ENCODE measurements at places on chromosomes 6 and 20.

DNA sequence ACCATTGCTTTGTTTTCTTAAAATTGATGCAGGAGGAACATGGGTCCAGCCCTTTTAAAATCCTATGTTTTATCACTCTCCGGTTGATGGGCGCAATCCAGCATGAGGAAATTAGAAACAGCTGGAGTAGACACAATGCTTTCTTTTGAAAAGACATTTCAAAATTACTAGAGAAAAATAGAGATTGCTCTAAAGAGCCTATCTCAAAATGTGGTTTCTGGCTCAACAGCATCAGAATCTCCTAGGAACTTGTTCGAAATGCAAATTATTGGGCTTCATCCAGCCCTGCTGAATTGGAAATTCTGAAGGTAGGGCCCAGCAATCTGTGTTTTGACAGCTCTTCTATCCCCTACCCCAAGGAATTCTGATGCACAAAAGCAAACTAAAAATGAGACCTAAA lies 190.8 kb upstream of the BMP2 start:
- no peak for DNase-seq

GRCh38 chr20:43385914-43386313 lies 71.8 kb upstream of the SRSF6 start:
- no peak for DNase-seq

GRCh38 chr20:3172933-3173609 lies at the start of gene LZTS3:
LZTS3 (minus strand) TSS chr20:3173549; CDS start chr20:3167163, 6,386 bp downstream.
- DNase-seq = peak; percentile 70

DNA sequence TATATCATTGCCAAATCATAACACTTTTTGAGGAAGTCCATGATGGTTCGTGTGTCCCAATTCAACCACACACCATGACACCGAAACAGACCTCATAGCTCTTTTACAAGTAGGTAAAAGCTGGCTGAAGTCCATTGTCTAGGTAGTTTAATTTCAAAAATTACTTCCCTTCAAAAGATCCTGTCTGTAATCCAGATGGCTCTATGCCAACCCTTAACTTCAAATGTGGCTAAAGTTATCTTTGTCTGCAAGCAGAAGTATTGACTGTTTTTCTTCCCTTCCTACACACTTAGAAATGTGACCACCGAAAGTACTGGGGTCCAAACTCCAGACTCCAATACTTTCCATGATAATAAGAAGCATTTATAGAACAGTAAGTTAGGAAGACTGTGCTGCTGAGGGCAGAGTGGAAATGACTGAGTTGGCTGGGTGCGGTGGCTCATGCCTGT lies 8.3 kb upstream of the TIAM2 start:
- DNase-seq = no peak

DNA sequence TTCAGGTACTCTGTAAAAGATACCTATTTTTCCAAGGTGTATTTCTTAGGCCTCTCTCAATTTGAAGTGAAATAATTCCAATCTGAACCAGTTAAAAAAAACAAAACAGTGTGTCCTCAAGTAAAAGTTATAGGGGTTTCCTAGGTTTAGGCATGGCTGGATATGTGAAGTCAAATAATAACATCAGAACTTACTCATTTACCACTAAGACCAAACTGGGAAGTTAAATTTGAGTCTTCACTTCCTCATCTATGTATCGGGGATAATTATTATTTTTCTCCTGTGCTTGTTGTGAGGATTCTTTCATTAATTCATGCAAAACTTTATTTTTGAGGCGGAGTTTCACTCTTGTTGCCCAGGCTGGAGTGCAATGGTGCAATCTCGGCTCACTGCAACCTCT lies 86.2 kb upstream of the PTPRK start:
- DNase-seq = no peak

GRCh38 chr20:2217857-2218539 lies 77.8 kb upstream of the TGM3 start:
- no peak for DNase-seq

- DNase-seq = peak; percentile 51
These were observed 92.6 kb upstream of the CLDN20 start for GRCh38 chr6:155171109-155171746.

GRCh38 chr6:158772851-158773371 lies 46.3 kb downstream of the EZR start:
- DNase-seq = no peak

GRCh38 chr6:108578595-108579327 lies 18.0 kb downstream of the FOXO3 start:
- DNase-seq = no peak

GRCh38 chr6:69802995-69803394 lies 6.2 kb upstream of the LMBRD1 start:
- no peak for DNase-seq

- no peak for DNase-seq
These were observed 43.3 kb downstream of the ATRN start for GRCh38 chr20:3514012-3514642.

DNA sequence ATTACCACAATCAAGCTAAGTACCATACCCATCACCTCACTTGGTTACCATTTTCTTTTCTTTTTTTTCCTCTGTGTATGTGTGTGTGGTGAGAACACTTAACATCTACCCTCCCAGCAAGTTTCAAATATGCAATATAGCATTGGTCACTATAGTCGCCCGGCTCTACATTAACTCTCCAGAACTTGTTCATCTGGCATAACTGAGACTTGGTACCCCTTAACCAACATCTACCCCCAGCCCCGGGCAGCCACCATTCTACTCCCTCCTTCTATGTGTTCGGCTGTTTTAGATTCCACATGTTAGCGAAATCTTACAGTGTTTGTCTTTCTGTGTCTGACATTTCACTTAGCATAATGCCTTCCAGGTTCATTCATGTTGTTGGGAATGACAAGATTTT lies 89.0 kb upstream of the TOP1 start:
- no peak for DNase-seq

DNA sequence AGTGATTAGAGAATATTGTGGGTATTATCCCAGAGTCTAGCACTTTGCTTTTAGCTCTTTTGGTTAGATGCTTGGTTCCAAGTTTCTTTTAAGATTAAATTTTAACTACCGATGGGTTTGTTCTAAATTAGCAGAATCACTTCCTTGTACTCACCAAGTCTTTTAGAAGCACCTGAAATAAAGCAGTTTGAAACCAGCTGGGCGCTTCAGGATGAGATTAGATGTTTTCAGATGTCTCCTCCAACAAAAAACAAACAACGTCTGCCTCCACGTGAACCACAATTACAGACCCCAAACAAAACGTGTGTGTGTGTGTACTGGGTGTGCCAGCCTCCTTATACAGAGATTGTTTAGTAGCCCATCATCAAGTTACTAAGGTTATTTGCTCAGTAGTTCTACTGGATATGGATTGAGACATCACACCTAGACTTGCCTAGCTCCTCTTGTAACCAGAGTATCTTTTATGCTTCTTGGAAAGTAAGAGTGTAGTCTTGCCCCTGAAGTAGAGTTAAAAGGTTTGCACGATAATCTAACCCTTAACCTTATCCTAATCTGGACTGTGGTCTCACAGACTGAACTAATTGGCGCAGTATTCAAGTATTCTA lies 2.3 kb downstream of the DSTN start:
- no peak for DNase-seq

DNA sequence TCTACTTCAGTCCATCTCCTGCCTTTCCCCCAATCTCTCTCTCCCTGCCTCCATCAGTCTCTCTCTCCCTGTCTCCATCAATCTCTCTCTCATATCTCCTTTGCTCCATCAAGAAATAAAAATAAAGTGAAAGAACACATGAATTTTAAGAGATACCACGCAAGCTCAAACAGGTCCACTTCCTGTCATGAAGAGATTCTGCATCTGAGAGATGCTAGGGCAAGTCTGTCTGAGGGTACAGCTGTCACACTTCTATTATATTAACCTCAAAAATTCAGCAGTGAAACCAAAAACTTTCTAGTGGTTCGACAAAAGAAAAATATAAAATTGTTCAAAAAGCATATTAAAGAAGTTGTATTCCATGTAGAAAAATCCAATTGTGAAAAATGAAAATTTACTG lies 296.8 kb upstream of the RSPO3 start:
- DNase-seq = no peak

- DNase-seq = no peak
These were observed 59.5 kb downstream of the NCOA3 start for GRCh38 chr20:47561180-47561579.

GRCh38 chr6:25637211-25637610 lies 14.8 kb upstream of the SCGN start:
- DNase-seq = no peak

GRCh38 chr6:100203400-100203799 lies 209.4 kb upstream of the MCHR2 start:
- no peak for DNase-seq

DNA sequence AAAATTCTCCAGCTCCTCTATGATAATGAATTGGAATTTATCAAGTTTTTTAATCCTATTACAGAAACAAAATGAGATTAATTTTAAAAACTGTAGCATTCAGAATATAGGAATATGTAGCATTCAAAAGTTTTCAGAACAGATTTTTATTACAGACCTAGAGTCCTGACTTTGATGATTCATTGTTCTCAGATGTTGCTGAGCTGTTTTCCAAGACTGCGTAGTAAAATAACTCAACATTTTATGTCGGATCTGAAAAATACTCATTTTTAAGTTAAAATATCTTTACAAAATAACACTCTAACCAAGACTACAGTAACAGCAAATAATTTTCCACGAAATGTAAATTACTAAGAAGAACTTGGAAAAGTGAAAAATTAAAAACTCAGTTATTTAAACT lies 67.1 kb downstream of the SYCP2 start:
- no peak for DNase-seq

- DNase-seq = no peak
These were observed 71.2 kb downstream of the SESN1 start for GRCh38 chr6:109023356-109023925.

DNA sequence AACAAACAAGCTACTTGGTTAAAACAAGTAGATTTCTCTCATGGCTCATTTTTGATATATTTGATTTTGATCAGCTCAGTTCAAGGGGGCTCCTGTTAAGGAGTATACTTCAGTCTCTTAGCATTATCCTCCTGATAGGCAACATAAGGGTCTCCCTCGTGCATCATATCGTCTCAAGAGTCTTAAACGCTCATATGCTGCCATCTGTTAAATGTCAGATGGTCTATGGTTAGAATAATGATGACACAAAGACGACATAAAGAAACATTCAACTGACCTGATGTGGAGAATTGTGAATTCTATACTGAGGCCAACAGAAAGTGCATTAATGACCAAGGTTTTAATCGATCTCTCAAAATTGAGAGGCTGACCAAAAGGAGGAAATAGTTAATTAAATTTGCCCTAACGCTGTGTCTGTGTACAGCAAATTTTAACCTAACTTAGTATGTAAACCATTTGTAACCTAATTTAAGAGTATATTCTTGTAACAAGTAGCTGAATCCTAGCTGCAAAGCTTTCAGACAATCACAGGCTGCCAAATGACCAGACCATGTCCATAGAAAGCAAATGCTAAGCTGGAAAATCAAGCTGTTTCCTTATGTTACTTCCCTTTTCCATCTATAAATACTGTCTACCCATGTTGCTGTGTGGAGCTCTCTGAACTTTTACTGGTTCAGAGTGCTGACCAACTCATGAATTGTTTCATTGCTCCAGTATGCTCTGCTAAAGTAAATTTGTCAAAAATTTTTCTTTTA lies 1688.5 kb downstream of the GRIK2 start:
- no peak for DNase-seq

DNA sequence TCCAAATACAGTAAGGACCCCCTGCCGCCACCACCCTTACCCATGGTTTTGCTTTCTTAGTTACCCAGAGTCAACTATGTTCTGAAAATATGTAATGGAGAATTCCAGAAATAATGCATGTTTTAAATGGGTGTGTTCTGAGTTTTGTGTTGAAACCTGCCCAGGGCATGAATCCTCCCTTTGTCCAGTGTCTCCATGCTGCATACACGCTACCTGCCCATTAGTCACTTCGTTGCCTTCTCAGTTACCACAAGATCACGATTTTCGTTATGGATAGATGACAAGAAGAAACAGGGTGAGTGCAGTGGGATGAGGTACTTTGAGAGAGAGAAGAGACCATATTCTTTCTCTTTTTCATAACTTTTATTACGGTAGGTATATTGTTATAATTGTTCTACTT lies 10.6 kb downstream of the FARS2 start:
- no peak for DNase-seq

GRCh38 chr6:30752157-30752927 lies 8.0 kb upstream of the IER3 start:
- DNase-seq = no peak

GRCh38 chr6:70312165-70312745 lies 9.4 kb upstream of the COL9A1 start:
- DNase-seq = no peak
